NCI-H460 (cell line): ENCODE measurements at places on chromosomes 12 and 14. TPM values are rescaled to one million over a fixed set of nuclear protein-coding genes. Genes with fewer than 3 reads are reported as not detected.

SLC2A13 gene
- 44.3 and 47.9 TPM in 2 replicates for total RNA-seq

GRCh38 chr14:80845856-80846255 lies 95.7 kb downstream of the CEP128 start:
- no peak for DNase-seq

TAS2R20 gene
- total RNA-seq, result 0.84 and 1.8 TPM in 2 replicates

STXBP6 gene
- total RNA-seq, result 36.9 and 38.4 TPM in 2 replicates

GRCh38 chr14:101116065-101116464 lies 212.5 kb upstream of the RTL1 start:
- DNase-seq, result no peak

GRCh38 chr14:68264260-68264569 lies 444.6 kb downstream of the RAD51B start:
- no peak for DNase-seq

DNA sequence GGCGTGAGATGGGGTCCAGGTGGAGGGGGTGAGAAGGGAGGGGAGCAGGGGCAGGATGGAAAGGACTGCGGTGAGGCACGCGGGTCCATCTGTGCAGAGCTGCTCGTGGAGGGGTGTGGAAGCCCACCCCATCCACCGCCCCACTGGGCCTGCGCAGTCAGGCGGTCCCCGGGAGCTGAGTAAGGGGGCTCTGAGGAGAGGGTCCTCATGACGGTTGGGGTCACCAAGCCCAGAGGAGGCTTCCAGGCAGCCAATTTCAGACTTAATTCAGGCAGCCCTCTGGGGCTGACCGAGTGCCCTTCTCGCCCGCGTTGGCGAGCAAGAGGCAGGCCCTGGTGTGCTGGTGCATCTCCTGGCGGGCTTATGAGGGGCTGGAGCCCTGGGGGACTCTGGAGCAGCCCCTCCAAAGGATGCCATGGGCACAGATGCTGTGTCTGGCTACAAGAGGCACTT lies 115.5 kb downstream of the KIF26A start:
- DNase-seq, result no peak

DNA sequence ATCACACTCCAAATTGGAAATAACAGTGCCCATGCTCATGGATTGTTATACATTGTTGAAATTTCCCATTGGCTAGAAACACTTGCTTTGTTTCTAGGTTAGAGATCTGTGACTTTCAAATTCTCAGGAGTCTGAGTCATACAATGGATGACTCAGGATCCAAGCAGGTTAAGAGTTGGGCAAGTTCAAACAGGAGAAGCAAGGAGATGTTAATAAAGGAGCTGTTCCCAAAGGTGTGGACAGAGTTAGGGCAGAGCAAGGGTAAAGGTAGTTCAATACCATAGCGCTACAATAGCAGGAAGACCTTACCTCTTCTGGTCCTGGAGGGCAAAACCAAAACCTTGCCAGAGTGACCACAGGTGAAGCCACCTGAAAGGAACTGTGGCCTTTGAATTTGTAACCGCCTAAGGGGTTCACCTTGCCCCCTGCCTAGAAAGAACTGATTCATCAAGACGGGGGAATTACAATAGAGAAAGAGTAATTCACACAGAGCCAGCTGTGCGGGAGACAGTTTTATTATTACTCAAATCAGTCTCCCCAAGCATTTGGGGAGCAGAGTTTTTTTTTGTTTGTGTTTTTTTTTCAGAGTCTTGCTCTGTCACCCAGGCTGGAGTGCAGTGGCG lies 4.2 kb upstream of the AMN1 start:
- peak; percentile 55 for DNase-seq

DNA sequence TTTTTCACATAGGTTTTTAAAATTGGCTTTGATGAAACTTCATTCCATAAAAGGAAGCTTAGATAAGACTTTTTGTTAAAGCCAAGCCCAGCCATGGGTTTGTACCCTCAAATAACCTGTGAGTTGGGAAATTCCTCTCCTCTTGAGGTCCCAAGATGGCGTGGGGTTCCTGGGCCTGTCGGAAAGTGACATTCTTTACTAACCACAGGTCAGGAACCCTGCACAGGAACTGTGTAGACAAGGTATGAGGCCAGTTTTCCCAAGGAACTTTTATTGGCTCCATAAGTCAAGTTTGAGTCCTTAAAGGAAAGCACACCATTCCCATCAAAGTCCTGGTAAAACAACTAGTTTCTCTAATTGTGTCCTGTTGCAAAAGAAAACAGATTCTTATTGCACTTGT lies 65.0 kb upstream of the AMN start:
- DNase-seq, result no peak

DNA sequence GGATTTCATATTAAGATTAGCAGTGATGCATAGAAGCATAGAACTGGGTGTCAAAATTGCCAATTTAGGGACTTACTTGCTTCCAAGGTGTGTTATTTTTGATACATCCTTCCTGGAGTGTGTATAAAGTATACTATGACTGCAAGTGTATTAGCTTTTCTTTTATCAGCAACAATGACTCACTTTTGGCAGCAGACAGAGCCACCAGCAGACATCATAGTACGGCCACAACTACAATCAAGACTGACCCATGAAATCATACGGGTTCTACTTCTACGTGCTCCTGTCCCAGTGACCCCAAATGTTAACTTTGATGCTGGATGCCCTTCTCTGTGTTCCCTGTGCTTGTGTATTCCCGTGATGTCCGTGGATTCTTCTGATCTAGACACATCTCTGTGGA lies 443.9 kb downstream of the TMEM132D start:
- DNase-seq, result no peak

DNA sequence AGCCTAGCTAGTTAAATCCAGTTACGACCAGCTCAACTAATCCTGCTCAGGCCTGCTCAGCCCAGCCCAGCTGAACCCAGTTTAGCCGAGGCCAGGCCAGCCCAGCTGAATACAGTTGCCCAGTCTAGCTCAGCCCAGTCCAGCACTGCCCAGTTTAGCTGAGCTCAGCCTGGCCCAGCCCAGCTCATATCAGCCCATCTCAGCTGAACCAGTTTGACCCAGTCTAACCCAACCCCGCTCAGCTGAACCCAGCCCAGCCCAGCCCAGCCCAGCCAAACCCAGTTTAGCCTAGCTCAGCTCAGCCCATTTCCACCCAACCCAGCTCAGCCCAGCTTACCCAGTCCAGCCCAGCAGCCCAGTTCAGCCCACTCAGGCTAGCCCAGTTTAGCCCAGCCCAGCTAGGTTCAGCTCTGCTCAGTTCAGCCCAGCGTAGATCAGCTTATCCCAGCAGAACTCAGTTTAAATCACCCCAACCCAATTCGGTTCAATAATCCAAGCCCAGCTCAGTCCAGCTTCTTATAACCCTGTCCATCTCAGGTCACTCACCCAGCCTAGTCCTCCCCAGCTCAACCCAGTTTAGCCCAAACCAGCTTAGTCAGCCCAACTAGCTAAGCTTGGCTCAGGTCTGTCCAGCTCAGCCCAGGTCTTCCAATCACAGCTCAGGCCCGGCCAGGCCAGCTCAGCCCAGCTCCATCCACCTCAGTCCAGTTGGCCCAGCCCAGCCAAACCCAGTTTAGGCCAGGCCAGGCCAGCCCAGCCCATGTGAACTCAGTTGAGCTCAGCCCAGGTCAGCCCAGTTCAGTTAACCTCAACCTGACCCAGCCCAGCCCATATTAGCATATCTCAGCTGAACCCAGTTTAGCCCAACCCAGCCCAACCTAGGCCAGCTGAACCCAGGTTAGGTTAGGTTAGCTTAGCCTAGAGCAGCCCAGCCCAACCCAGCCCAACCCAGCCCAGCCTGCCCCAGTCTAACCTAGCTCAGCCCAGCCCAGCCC lies 76.7 kb downstream of the TMEM121 start:
- DNase-seq, result no peak
